AG08395 (cell line): ENCODE measurements at places on chromosomes 2 and 18.
A peak's percentile ranks its signal among the peaks of the same experiment; 100 is the strongest.

GRCh38 chr18:28075501-28075900 is 101.4 kb downstream of the CDH2 start:
- DNase-seq: no peak

GRCh38 chr2:102606353-102606752 is 13.0 kb upstream of the SLC9A2 start:
- no peak for DNase-seq

- DNase-seq: no peak
Measured at GRCh38 chr18:49819823-49820671, 6.7 kb upstream of the ACAA2 start.

DNA sequence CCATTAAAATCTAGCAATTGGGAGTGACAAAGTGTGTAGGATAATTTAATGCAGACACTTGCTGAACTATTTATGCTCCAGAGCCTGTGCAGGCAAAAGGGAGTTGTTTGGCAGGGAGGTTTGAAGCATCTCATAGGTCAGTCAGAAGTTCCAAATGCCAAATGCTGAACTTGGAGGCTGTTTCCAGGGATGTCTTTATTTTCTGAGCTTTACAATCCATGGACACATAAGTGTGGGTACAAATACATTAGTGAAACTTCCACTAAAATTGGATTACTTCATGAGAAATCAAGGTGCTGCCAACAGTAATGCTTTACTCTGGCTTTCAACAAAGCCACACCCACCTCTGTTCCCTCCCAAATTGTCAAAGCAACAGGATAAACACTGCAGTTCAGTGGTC is 422.1 kb upstream of the SETBP1 start:
- DNase-seq: no peak

DNA sequence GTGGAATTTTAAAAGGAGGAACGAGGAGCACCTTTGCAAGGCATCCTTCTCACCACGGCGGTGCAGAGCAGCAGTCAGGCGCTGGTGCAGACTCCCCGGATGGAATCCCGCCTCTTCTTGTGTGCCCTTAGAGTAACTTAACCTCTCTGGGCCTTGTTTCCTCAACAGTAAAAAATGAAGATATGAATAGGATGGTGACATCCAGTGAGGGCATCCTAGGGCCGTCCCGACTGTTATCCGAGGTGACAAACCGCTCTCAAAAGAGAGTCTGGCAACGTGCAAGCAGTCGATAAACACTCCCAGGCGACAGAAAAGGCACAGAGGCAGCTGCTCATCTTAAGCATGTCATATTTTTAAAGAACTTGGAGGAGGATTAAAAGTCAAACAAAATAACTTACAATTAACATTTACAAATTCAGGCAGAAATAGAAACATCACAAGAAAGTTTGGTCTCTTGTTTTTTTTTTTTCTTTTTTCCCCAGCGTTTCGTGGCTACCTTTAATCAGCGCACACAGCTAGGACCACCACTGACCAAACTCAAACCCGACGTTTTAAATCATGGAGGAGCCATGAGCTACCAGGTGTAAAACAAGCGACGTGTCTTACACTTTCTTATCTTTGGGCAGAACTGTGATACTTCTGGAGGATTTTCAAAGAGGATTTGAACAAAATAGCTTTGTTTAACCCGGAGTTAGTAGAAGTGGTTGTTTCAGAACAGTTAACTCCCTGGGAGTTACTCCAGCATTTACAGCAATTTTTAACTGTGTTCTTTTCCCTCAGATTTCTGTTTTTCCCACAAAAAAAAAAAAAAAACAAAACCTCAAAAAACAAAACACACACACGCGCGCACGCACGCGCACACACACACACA is 2.1 kb downstream of the MBP start:
- DNase-seq: no peak

DNA sequence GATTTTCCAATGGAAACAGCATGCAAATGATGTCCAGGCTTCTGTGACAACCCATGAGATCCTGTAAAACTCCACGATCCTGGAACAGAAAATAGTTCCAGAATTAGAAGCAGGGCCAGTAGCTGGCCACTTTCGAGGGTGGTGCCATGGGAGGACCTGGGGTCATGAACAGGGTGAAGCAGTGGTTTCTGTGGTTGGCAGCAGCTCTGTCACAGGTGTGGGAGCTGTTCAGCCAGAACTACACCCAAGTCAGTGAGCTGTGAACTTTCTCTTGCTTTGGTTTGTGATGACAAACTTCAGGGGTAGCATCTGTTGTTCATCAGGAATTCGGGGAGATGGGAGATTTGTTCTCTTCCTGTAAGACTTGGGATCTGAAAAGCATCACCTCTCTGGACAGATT is 314.4 kb upstream of the NT5C1B start:
- no peak for DNase-seq

DNA sequence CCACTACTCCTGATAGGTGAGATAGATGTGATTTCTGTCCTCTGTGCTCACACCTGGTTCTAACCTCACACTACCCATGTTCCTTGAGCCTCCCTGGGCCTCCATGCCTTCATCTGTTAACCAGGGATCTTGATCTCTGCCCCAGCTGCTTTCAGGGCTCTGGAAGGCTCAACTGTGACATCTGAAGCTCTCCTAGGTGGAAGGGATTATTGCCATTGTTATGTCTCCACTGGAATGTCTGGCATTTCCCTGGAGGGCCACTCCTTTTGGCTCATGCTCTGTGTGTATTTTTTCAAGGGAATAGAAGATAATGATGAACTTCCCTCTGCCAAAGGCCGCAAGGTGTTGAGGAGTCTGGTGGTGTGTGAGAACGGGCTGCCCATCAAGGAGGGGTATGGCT is 41.2 kb downstream of the PCARE start:
- DNase-seq: peak; percentile 63

DNA sequence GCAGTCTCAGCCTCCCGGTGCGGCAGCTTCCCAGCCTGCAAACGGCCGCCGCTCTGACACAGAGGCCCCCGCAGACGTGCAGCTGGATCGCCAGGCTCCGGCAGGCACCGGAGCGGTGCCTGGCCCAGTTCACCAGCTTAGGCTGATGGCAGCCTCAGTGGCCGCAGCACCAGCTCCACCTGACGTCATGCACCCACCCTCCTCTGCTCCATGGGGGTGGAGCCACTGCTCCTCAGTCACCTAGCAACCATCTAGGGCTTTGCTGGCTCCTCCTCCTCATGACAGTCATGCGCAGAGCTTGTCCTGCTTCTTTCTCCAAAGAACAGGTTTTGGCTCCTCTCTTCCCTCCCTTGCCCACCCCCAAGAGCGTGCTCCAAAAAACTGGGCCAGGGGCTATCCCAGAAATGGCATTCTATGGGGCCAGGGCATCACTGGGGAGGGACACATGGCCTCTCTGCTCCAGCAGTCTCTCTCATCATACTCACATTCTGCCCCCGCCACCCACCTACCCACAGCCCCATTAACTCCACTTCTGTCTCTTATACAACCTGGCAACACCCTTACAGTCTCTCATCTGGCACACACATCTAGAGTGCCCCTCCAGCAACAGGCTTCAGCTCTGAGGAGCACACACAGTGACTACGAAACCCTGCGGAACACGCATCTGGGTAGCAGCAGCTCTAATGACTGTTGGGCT is 5.5 kb downstream of the DCTN1 start:
- DNase-seq: peak; percentile 76

DNA sequence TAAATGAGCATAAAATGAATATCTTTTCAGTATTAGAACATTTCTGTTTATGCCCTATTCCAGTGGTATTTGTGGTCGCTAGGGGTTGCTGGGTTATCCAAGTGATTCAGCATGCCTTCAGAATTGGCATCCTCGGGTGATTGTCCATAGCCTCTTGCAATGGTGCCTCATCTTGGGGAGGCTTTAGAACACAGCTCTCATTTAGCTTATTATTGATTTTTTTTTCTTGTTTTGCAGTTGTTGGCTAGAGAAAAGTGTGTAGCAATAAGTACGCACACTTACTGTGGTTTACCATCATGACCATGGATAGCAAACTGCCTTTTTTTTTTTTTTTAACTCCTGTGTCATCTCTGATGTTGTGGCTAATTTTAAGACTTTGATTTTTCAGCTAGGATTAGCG is 33.6 kb downstream of the PLEKHA3 start:
- DNase-seq: peak; percentile 35

- no peak for DNase-seq
Measured at GRCh38 chr18:65124633-65125032, 626.2 kb upstream of the CDH7 start.

DNA sequence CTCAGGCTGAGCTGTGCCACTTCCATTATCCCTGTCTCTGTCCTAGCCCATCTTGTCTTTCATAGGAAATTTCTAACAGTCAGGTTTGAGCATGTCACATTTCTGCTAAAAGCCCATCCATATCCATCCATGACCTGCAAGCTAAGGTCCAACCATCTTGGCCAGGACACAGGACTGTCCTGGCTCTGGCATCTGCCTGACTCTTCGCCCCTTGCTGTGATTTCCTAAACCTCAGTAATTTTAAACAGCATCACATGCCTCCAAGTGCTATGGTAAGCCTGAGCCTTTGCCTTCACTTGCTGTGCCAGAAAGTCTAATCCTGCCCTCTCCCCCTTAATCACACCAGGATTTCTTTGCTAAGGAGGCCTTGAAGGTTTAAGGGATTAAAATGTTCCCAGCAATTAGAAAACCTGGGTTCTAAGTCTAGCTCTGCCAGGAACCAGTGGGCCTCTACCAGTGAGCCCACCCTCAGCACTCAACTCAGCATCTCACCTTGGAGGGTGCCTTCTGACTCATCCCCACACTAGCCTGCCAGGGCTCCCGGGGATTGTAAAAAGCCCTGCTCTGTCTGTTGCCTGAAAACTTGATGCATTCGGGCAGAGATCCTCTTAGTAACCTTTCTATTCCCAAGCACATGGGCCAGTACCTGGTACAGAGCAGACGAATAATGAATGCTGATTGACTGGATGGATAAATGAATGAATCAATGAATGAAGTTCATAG is 411.0 kb downstream of the LRATD1 start:
- no peak for DNase-seq

DNA sequence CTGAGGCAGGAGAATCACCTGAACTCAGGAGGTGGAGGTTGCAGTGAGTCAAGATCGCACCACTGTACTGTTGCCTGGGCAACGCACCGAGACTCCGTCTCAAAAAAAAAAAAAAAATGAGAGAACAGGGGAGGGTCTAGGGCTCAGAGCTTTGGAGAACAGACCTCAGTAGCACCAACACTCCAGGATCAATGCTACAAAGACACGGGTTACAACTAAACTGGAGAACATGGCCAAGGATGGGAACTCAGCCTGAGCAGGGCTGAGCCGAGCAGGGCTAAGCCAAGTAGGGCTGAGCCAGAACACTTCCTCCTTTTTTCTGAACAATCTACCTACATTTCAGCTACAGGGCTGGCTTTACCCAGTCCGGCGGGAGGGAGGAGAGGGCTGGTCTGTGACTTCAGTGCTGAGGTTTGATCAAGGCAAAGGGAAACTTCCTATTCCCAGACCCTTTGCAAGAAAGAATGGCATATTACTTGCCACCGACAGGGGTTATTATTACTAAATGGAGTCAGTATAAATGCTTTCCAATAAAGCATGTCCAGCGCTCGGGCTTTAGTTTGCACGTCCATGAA is 2.9 kb upstream of the CASP8 start:
- DNase-seq: peak; percentile 39

DNA sequence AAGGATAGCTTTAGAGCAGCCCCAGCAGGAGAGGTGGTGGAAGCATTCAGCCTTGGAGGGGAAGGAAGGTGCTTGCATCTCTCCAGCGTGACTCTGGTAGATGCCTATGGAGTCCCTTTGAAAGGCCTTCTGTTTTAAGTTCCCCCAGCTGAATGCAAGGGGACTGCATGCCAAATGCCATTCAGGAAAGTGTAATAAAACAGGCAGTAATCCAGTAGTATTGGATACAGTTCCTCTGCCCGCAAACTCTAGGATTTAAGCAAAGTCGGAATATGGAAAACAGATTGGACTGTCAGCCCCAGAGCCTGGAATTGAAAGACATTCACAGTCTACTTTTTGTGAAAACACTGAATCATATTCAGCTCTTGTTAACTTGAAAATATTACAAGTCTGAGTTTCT is 125.2 kb upstream of the GAREM1 start:
- DNase-seq: no peak

GRCh38 chr2:154097833-154098398 is 226.2 kb downstream of the GALNT13 start:
- DNase-seq: no peak

- DNase-seq: no peak
Measured at GRCh38 chr2:242040303-242040655, 170.8 kb downstream of the RTP5 start.

DNA sequence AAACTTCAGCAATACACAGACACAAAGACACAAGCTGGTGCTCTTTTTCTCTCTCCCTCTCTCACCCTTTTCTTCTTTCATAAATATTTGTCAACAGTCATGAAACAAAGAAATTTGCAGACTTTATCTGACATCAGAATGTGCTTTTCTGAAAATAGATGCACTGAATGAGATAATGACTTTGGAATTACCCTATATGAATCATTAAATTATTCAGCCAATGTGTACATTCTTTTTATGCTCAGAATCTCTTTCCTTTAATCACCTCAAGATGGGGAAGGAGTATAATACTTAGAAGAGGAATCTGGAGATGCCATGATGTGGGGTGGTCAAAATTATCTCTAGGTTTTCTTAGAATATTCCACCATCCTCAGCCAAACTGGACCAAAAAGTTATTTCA is 289.9 kb downstream of the LRRTM1 start:
- DNase-seq: no peak

GRCh38 chr2:28358668-28359201 is 33.9 kb upstream of the FOSL2 start:
- DNase-seq: no peak

DNA sequence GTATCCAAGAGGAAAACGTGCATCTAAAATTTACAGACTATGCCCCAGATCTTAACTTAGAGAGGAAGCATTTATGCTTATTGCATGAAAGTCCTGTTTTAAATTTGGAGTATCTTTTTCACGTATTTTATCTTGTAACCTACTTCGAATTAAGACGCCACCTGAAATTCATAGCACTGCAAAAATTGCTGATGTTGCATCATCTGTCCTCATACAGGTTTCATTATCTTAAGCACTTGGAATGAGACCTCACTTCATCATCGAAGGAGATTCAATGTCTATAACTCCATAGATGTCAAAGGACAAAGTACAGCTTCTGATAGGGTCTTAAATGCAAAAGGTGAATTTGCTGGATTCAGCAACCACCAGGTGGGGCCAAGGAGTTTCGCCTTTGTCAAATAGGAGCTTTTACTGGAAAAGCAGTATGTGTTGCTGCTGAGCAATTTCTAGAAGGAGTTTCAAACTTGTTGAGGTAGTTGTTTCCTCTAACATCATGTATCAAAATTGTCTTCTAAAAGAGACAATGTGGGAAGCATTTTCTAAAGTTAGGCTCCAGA is 106.4 kb upstream of the CCDC85A start:
- DNase-seq: peak; percentile 33

- peak; percentile 62 for DNase-seq
Measured at GRCh38 chr2:216857131-216857550, 2.7 kb downstream of the TNP1 start.

DNA sequence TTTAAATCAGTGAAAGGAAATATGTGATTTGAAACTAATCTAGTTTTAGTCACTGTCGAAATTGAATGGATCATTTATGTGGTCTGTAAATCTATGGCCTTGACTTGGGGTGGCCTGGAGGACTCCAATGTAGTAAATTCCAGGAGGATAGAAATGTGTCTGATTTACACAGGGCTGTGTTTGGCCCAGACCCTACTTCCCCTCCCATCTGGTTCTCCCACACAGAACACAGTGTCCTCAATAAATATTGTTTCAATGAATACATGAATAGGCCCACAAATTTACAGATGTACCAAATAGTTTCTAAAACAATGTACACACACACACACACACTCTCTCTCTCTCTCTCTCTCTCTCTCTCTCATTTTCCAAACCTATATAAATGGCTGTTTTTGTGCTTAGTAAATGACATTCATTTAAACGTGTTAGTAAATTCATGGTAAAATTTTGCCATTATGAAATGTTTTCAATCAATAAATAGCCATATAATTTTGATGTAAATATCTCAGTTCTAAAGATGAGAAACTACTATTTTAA is 1.9 kb downstream of the CCDC68 start:
- DNase-seq: no peak
